Breast epithelium (tissue), 4 donors: ENCODE measurements at places on chromosomes 2 and 18. TPM values are rescaled to one million over a fixed set of nuclear protein-coding genes. Genes with fewer than 3 reads are reported as not detected.

DNA sequence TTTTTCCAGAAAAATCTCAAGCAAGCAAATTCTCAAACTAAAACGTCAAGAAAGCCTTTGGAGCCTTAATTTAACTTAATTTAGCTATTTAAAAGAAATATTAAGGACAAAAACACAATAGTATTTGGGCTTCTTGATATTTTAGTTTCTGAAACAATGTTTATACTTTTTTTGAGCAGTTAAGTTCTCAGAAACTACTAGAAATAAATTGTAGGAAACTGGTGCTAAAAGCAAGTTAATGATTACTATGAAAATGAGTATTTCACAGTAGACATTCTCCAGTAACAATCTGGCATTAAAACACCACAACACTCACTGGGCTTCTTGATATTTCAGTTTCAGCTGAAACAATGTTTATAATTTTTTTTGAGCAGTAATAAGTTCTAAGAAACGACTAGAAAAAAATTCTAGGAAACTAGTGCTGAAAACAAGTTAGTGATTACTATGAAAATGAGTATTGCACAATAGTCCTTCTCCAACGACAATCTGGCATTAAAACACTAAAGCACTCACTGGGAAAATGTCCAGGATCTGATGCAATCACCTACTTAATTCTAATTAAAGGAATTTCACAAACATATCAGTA lies 45.1 kb downstream of the TRAK2 start:
- DNase-seq = no peak

DNA sequence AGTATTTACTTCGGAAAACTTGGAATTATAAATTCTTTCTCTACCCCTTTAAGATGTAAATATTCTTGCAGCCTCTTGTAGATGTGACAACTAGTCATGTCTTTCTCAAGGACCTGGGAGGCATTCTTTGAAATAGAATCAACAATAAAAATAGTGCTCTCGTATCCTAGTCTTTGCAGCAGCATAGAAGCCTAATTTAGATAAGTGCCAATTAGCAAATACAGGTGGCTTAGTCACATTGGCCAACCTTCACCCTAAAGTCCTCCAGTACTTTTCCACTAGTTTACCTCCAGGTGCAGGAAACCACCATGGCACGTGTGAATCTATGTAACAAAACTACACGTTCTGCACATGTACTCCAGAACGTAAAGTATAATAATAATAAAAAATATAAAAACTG lies 3.5 kb upstream of the ZSWIM2 start:
- DNase-seq = no peak

GRCh38 chr2:24730481-24730880 lies 62.7 kb downstream of the PTRHD1 start:
- no peak for DNase-seq

DNA sequence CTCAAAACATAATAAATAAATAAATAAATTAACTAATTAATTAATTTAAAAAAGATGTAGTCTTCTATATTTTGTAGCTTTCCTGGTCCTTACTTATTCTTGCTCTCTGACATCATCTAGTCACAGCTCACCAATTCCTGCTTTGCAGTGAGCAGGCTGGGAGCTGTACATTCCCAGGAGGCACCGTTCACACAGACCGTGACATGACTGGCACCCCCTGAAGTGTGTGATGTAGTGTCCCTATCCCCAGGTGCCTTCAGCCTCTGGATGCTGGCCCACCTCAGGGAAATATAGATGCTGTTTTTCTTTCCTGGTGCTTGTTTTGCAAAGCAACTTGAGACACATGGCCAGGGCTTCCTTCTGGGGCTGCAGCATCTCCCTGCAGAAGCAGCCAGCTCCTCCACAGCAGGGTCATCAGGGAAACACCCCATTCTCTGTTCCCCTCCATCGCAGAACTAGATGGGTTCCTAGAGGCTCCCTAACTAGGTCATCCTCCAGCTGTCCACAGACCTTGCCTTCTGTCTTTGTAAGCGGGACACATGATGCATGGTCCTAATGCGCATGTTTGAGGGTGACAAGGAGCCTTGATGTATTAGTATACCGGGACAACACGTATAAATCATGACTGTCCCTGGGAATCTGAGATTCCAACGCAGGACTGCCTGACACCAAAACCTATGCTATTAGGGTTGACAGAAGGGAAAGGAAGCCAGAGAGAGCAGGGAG lies 76.4 kb downstream of the RHOB start:
- DNase-seq = no peak

Gene SPR
- 36.3 TPM for total RNA-seq

Gene CARF
- total RNA-seq = 28.2 TPM

Gene ARHGAP15
- total RNA-seq = 13.4 TPM
